ENCODE measurements at places on chromosomes 3 and 15.

- DNase-seq, result no peak
Measured at GRCh38 chr3:186458306-186459107, 85.7 kb downstream of the CRYGS start.

GRCh38 chr15:43143203-43143941 is 10.0 kb downstream of the TMEM62 start:
- no peak for DNase-seq

GRCh38 chr3:61813636-61814035 is 252.3 kb downstream of the PTPRG start:
- DNase-seq, result no peak

DNA sequence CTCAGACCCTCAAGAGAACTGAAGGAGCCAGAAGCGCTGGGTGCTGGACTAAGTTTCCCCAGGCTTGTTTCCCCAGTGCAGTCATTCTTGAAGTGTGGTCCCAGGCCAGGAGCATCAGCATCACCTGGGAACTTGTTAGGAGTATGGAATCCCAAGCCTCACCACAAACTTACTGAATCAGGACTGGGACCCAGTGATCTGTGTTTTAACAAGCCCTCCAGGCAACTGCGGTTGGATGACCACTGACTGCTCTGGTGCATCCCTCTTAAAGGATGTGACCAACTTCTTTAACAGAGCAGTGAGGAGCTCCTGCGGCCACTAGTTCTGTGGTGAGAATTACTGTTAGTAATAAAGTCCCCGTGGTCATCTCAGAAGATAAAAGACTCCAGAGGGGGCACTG is 62.4 kb upstream of the DAZL start:
- no peak for DNase-seq

- DNase-seq, result no peak
Measured at GRCh38 chr3:186427627-186428281, 65.7 kb upstream of the DGKG start.

- no peak for DNase-seq
Measured at GRCh38 chr15:88624156-88624970, 3.2 kb downstream of the AEN start.

DNA sequence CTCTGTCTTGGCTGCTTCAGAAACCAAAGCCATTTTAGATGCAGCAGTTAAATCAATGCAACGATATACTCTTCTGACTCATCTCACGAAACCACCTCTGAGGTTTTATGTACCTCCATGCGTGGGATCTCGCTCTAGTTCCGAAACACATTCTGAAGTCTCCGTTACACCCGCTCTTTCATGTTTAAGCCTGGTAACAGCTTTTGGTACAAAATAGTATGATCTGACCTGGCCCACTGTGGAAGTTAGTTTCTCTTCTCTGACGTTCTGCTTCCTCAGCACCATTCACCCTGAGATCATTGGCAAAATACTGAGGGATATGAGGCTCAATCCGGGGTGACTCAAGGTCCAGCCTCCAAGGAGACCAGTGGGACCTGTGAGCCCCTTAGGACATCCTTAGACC is 121.9 kb downstream of the TMEM266 start:
- DNase-seq, result no peak
